ENCODE measurements at places on chromosomes 11 and 22. TPM values are rescaled to one million over a fixed set of nuclear protein-coding genes. Genes with fewer than 3 reads are reported as not detected.

- no peak for DNase-seq
These were observed 1278.0 kb upstream of the CNTN5 start for GRCh38 chr11:97742717-97743116.

DNA sequence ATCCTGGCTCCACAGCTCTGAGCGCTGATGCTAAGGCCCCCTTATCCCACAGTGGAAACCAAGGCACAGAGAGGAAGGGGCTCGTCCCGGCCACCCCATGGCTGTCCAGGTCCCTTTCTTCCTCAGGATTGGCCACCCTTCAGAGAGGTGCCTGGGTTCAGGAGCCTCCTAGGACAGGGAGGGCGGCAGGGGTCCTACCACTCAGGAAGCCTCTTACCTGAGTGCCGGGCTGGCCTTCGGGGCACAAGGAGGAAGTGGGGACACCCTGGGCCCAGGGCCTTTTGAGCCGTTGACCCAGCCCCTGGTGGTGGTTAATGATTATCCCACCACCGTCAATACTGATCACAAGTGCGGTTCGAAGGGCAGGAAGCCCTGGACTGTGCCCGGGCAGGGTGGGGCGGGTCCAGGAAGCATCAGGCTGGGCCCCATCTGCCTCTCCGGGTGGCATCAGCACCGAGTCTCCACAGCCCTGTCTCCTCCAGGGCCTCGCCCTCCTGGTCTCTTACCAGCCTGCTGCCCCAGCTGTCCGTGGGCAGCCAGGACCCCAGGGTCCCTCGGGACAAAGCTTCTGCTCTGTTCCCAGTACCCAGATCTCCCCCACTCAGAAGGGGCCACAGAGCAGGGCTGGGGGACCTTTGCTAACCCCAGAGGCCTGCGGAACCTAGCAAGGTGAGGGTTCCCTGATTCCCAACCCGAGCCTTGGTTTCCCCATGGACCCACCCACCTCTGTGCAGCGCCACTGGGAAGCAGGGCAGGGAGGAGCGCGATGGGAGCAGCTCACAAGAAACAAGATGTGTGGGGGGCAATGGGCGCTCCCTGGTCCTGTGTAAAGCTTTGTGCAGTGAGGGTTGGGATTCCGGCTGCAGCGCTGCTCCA lies 15.0 kb upstream of the EHD1 start:
- no peak for DNase-seq

DNA sequence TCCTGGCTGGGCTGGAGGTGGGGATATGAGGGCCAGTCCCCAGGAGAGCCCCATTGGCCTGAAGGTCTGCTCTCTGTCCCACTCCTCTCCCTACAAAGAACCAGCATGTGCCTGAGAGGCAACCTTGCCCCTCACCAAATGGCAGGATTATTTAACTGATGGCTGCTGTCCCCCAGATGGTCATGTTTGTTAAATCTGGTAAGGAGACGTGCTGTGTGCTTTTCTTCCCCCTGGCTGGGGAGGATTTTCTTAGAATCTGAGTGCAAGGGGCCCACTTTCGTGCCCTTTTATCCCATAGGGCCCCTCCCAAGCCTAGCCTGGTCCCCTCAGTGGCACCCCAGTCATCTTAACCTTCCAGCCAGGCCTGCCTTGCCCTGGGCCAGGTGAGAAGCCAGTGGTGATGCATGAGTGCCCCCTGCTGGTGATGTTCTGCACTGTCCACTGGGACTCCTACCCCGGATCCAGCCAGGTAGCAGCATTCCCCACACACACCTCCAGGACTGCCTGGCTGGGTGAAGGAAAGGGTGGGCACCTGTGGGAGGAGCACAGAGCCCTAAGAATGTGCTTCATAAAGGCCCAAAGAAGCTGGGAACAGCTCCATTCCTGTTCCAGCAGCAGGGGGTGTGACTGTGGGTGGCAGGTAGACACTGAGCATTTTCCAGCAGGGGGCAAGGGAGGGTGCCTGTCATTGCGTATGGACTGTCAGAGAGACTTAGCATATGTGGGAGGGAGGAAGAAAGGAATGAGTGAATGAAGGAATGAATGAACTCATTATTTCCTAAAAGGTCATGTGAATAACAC lies 28.9 kb downstream of the MFNG start:
- peak; percentile 89 for DNase-seq

DNA sequence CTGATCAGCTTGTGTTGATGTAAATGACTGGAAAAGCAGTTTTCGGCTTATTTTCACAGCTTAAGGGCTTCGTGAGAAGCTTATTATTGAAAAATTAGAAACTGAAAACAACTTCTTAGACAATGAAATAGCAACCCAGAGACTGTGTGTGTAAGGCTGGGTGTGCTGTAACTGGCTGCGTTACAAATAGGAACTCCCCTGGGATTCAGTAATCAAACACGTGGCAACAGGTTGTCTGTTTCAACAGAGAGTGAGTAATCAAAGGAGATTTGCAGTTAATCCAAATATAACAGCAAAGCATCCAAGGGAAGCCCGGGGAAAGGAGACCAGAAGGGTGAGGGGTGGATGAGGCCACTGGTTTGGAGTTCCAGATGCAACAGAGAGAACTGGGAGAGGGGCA lies 19.2 kb downstream of the NTM start:
- no peak for DNase-seq

- DNase-seq = peak; percentile 13
These were observed 2.5 kb downstream of the CHST1 start for GRCh38 chr11:45662665-45663485.

- no peak for DNase-seq
These were observed 102.1 kb downstream of the MN1 start for GRCh38 chr22:27699383-27700019.

DNA sequence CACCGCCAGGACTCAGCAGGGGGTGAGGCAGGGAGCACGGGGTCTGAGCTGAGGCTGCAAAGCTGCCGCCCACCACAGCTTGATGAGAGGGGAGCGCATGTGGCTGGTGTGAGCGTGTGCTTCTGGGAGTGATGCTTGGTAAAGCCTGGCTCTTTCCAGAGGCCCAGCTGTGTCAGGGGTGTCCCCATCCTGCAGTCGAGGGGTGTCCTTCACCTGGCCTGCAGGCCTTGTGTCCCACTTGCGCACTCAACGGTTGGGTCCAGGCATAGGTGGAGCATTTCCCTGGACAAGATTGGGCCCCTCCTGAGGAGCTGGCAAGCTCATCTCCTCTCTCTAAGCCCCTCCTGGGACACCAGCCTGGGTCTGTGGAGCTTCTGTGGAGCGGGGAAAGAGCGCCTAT lies 273.9 kb downstream of the TBC1D22A start:
- no peak for DNase-seq

DCDC1 gene
- total RNA-seq = not detected

DNA sequence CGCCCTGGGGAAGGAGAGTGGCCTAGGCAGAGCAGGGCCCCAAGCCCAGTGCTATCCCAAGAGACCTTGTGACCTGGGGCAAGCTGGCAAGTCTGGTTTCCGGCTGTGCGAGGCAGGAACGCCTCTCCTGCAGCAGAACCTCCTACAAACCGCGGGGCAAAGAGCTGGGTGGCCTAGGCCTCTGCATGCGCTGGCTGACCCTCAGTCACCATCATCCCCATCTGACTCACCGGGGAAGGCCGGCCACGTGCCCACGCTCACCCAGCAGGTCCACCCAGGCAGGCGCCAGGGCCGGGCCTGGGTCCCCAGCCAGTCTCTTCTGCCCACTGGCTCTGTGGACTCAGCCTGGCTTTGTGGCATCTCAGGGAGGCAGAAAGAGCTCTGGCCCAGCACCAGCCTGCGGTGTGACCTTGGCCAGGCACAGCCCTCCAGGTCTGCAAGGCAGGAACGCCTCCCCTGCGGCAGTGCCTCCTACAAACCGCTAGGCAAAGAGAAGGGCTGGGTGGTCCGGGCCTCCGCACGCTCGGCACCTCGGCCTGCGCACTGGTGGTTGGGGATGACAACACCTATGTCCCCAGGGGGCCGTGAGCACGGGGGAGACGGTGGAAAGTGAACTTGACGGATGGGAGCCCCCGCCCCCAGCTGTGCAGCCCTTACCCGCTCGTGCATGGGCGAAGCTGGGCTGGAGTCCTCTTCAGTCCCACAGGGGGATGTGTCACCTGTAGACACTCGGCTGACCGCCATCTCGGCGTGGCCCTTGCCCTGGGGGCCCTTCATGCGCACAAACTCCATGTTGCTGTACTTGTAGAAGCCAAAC lies 38.2 kb downstream of the KIAA0930 start:
- DNase-seq = no peak

DNA sequence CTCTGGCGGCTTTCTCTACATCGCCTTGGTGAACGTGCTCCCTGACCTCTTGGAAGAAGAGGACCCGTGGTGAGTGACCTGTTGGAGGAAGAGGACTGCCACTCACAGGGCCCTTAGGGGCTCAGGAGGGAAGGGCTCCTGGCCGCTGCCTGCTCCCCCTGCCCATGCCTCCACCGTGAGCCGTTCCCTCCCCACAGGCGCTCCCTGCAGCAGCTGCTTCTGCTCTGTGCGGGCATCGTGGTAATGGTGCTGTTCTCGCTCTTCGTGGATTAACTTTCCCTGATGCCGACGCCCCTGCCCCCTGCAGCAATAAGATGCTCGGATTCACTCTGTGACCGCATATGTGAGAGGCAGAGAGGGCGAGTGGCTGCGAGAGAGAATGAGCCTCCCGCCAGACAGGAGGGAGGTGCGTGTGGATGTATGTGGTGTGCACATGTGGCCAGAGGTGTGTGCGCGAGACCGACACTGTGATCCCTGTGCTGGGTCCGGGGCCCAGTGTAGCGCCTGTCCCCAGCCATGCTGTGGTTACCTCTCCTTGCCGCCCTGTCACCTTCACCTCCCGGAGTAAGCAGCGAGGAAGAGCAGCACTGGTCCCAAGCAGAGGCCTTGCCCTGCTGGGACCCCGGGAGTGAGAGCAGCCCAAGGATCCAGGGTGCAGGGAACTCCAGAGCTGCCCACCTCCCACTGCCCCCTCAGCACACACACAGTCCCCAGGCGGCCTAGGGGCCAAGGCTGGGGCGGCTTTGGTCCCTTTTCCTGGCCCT lies 6.9 kb downstream of the SLC39A13 start:
- no peak for DNase-seq

DNA sequence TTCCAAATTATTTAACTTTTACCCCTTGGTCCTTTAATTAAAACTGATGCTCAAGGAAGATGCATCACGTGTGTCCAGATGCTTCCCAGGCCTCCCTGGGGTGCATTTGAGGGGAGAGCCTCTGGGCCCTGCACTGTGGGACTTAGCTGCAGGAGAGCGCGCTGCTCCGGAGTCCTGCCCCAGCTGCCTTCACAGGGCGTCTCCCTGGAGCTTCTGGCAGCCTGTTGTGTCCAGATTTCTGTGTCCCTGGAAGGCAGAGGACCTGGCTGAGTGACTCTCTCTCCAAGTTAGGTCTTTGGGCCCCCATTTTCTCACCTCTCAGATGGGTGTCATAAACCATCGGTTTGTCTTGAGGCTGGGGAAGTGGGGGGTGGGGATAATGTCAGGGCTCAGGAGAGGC lies 3.0 kb downstream of the ARHGAP8 start:
- DNase-seq = no peak

GRCh38 chr11:48013269-48013901 lies 33.0 kb downstream of the PTPRJ start:
- peak; percentile 63 for DNase-seq

GRCh38 chr11:67698247-67698646 lies 23.8 kb upstream of the ALDH3B2 start:
- peak; percentile 28 for DNase-seq

DNA sequence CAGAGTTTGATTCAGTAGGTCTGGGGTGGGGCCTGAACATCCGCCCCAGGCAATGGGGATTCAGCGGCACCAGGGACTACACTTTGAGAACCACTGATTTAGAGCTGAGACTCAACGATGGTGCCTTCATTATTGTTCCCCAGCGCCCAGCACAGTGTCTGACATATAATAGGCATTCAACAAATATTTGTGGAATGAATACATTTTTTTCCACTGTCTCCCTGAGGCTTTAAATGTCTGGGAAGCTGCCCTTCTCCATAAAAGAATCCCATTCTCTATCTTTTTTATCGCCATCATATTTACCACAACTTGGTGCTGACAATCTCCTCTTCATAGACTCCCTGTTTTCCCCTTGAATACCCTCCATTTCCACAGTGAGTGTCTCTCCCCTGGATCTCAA lies 23.6 kb upstream of the LMO2 start:
- no peak for DNase-seq

DNA sequence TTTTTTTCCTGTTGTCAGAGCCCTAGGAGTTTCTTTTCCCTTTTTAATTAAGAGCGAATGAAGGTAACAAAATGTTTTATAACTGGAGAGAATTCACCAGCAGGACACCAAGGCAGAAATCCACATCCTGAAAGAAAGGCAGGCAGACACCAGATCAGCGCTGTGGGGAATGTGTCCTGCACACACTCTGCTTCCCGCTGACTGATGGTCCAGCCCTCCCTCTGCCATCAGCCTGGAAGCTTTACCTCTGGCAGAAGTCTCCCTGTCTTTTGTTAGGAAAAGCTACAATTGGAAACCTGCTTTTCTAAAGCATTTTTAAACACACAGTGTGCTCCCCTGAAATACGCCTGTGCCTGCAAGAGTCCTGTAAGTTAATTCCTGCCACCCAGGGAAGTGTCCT lies 638.5 kb downstream of the NTM start:
- DNase-seq = no peak

GRCh38 chr11:59611570-59612565 lies 3.7 kb downstream of the OSBP start:
- no peak for DNase-seq

- DNase-seq = peak; percentile 43
These were observed 6.0 kb downstream of the APOL1 start for GRCh38 chr22:36258701-36259614.

TSG101 gene
- total RNA-seq = 53.9 TPM

- no peak for DNase-seq
These were observed 29.4 kb downstream of the SHISA8 start for GRCh38 chr22:41885516-41885915.

- no peak for DNase-seq
These were observed 1401.4 kb downstream of the FAM181B start for GRCh38 chr11:81332276-81332675.

DNA sequence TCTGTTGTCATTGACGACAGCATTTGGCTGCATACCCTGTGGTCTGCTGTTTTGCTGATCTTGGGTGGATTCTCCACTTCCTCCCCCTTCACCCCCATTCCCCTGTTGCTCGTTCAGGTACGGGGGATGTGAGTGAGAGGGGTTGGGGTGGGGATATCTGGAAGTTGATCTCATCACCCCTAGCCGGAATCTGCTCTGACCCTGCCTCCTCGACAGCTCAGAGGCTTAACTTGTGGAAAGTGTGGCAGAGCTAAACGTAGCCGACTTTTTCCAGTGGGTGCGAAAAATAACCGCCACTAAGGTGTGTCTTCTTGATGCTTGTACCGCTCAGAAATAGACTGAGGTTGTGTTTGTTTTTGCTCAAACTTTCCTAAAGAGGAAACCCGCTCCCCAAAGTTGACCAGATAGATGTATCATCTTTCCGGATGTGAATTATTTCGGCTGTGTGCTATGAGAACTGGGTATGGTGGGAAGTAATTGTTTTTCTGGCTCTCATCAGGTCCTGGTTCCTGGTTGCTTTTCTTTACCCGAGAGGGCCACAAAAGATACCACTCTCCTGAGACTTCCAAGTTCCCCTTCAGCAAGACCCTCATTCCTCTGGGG lies 6.6 kb downstream of the ZBTB16 start:
- no peak for DNase-seq

GUCY1A2 gene
- not detected for total RNA-seq
